Thyroid gland (tissue), 4 donors: ENCODE measurements at places on chromosomes 4 and X. TPM values are rescaled to one million over a fixed set of nuclear protein-coding genes. Genes with fewer than 3 reads are reported as not detected.

The GAGE12F gene
- not detected for total RNA-seq

The TKTL2 gene
- total RNA-seq, result 0.13 TPM

The GATA1 gene
- total RNA-seq, result not detected

The UGT2B11 gene
- total RNA-seq, result 0.92 TPM

The CCNI gene
- 302 TPM for total RNA-seq

The GUCY1B1 gene
- 5.0 TPM for total RNA-seq

GRCh38 chrX:123172869-123173268, 11.2 kb upstream of the GRIA3 start:
- H3K4me1 ChIP-seq, result no peaks in the 10 kb centered on the region
- H3K36me3 ChIP-seq, result no peaks in the 10 kb centered on the region
- H3K27me3 ChIP-seq, result no peaks in the 10 kb centered on the region

GRCh38 chr4:130545596-130545995, 1449.6 kb downstream of the C4orf33 start:
- no peak overlapping the region for H3K4me3 ChIP-seq
- no peaks in the 10 kb centered on the region for H3K4me1 ChIP-seq
- DNase-seq, result no peak
- H3K27me3 ChIP-seq, result no peaks in the 10 kb centered on the region
- H3K27ac ChIP-seq, result no peak overlapping the region
- H3K36me3 ChIP-seq, result no peaks in the 10 kb centered on the region

DNA sequence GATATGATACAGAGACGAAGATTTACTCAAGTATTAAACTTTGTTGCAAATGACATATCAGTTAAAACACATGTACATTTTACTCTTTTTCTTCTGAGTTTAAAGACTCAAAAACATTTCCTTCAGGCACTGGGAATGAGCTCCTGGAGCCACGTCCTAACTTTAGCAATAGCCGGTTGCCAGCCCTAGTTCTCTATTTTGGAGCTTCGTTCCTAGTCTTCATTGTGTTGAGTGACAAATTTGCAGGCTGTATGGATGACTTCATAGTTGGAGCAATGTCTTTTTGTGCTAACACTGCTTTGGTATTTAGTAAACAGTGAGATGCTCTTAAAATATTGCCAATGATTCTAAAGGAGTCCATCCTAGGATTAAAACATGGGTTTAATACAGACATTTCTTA, 190.9 kb downstream of the FAT4 start:
- no peaks in the 10 kb centered on the region for H3K4me1 ChIP-seq
- DNase-seq, result no peak
- no peaks in the 10 kb centered on the region for H3K36me3 ChIP-seq
- no peak overlapping the region for H3K4me3 ChIP-seq

GRCh38 chr4:140126261-140126660, 27.7 kb downstream of the MAML3 start:
- H3K36me3 ChIP-seq, result no peaks in the 10 kb centered on the region
- no peak for DNase-seq
- no peak overlapping the region for H3K27ac ChIP-seq
- H3K4me1 ChIP-seq, result no peaks in the 10 kb centered on the region
- H3K27me3 ChIP-seq, result no peaks in the 10 kb centered on the region

GRCh38 chr4:87545052-87545451, 15.9 kb upstream of the SPARCL1 start:
- no peak for DNase-seq
- no peak overlapping the region for H3K27ac ChIP-seq
- H3K4me1 ChIP-seq, result no peaks in the 10 kb centered on the region
- no peaks in the 10 kb centered on the region for H3K27me3 ChIP-seq

DNA sequence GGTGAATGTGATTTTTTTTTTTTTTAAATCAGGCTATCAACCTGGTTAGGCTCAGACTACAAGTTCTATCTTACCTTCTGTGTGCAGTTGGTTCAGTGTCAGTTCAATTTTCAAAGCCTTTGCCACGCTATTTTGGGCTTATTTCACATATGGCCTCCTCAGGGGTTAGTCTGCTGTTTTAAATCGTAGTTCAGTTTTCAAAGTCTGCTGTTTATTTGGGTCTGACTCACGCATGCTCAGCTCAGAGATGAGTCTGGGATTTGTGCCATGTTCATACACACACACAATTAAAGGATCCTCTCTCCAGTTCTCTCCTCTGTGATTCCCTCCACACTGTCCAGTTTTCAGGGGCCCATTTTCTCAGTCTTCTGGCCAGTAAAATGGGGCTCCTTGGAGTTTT, 32.3 kb upstream of the ZFX start:
- H3K4me3 ChIP-seq, result no peak overlapping the region
- no peak overlapping the region for H3K27ac ChIP-seq
- H3K27me3 ChIP-seq, result no peaks in the 10 kb centered on the region
- peak; percentile 21 for DNase-seq
- H3K36me3 ChIP-seq, result no peaks in the 10 kb centered on the region

DNA sequence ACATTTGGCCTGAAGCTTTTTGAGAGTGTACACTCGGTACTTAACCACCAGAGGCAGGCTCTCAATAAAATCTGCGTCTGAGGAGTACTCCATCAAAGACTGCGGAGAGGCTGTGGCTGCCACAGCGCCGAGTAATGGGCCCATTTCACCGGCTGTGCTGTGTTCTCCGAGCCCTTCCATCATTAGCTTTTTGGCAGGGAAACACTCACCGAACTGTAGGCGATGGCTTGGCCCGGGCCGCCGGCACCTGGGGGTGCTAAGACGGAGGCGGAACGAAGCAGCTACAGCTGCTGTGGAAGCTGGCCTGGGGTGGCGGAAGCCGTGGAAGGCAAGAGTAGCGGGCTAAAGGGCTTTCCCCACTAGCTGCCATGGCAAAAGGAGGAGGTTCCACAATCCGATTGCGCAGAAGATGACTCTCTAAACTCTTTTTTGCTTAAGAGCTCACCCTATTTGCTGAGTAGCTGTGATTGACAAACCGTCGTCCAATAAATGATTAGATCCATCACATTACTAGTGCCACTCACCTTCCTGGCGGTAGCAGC, 48.5 kb upstream of the PABPC1L2A start:
- H3K27me3 ChIP-seq, result no peaks in the 10 kb centered on the region
- H3K4me3 ChIP-seq, result no peak overlapping the region
- DNase-seq, result peak; percentile 41
- H3K36me3 ChIP-seq, result no peaks in the 10 kb centered on the region

DNA sequence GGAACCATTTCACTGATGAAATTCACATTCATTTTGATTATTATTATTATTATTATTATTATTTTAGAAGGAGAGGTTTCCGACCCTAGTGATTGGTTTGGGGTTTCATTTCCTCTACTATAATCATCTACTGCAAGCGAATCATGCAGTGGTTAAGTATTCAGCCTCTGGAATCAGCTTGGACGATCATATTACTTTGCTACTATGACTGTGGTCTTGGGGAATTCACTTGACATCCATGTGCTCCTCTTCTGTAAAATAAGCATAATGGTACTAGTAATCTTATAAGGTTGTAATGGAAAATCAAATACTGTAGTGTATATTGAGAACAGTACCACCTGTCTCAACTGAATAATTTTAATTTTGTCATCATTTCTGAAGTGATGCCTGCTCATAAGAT, 132.1 kb upstream of the SLC4A4 start:
- H3K4me3 ChIP-seq, result no peak overlapping the region
- H3K27me3 ChIP-seq, result no peaks in the 10 kb centered on the region
- DNase-seq, result no peak
- H3K4me1 ChIP-seq, result peaks cover 3% of the 10 kb centered on the region
- no peaks in the 10 kb centered on the region for H3K36me3 ChIP-seq
- H3K27ac ChIP-seq, result no peak overlapping the region

DNA sequence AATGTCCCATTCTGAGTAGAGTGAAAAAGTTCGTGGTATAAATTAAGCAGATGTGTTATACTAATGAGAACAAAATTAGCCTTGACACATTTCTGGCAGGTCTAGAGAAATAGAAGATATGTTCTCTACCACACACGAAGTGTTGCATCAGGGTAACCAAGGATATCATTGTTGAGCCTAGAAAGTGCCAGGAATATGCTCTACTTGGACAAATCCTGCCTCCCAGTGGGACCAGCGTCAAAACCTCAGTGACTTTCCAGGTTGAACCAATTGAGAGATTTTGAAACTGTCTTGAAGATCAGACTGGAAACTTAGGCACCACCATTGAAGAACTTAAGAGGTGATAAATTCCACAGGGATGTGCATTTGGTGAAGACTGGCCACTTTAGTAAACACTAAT, 115.9 kb downstream of the HPGD start:
- DNase-seq, result no peak
- no peaks in the 10 kb centered on the region for H3K36me3 ChIP-seq

GRCh38 chr4:108519911-108520601, 100.3 kb upstream of the RPL34 start:
- H3K4me1 ChIP-seq, result no peaks in the 10 kb centered on the region
- H3K27ac ChIP-seq, result no peak overlapping the region
- no peaks in the 10 kb centered on the region for H3K27me3 ChIP-seq
- no peak for DNase-seq
